NAMALWA (cell line): ENCODE measurements at places on chromosomes 3 and 15.
A peak's percentile ranks its signal among the peaks of the same experiment; 100 is the strongest.

GRCh38 chr3:128873244-128874022 is 6.0 kb upstream of the ACAD9 start:
- DNase-seq, result no peak

- peak; percentile 71 for DNase-seq
These were observed 65.3 kb downstream of the MEIS2 start for GRCh38 chr15:37034835-37035748.

GRCh38 chr15:60993008-60993407 is 236.1 kb downstream of the RORA start:
- no peak for DNase-seq

DNA sequence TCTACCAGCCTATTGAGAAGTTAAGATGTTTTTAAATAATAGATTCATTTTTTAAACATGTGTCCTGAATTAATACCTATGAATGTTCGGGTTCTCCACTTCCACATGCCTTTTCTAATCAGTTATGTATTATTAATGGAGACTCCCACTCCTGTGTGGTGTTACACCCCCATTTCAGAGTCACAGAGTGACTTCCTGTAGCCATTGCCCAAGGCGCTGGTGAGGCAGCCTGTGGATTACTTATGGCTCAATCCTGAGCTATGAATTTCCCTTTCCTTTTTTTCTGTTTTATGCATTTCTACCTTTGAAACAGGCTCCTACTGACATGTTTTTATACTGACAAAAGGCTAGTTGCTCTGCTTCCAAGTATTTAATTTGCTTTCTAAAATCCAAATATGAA is 162.3 kb downstream of the GABRG3 start:
- DNase-seq, result no peak

- DNase-seq, result no peak
These were observed 24.6 kb downstream of the ACSBG1 start for GRCh38 chr15:78209646-78210348.

GRCh38 chr3:122024800-122025199 is 2.8 kb upstream of the ILDR1 start:
- DNase-seq, result no peak

DNA sequence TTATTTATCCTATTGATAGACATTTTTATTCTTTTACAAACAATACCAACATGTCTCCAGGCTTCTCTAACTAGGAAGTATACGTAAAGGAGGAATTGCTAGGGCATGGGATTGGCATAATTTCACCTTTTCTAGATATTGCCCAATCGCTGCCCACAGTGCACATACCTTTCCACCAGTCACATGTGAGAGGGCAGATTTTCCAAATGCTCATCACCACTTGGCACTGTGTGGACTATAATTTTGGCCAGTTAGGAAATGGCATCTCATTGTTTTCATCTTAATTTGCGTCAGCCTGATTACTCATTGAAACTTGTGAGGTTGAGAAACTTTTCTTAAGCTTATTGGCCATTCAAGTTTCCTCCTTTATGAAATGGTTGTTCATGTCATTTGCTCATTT is 57.4 kb upstream of the POLR2M start:
- DNase-seq, result no peak
